ENCODE measurements at places on chromosomes 12 and 14. TPM values are rescaled to one million over a fixed set of nuclear protein-coding genes. Genes with fewer than 3 reads are reported as not detected.
A peak's percentile ranks its signal among the peaks of the same experiment; 100 is the strongest.

Gene FOXN4
- 0.37 TPM for total RNA-seq

GRCh38 chr12:68349220-68349621 lies 17.1 kb upstream of the MDM1 start:
- DNase-seq, result no peak
- no peaks in the 10 kb centered on the region for H3K36me3 ChIP-seq
- peaks cover 5% of the 10 kb centered on the region for H3K4me1 ChIP-seq
- no peak overlapping the region for H3K4me3 ChIP-seq
- H3K27me3 ChIP-seq, result no peaks in the 10 kb centered on the region

- peaks cover 8% of the 10 kb centered on the region for H3K4me1 ChIP-seq
- H3K36me3 ChIP-seq, result peaks cover 27% of the 10 kb centered on the region
- H3K27me3 ChIP-seq, result no peaks in the 10 kb centered on the region
- no peak for DNase-seq
These were observed 59.2 kb downstream of the AACS start for GRCh38 chr12:125124320-125124966.

DNA sequence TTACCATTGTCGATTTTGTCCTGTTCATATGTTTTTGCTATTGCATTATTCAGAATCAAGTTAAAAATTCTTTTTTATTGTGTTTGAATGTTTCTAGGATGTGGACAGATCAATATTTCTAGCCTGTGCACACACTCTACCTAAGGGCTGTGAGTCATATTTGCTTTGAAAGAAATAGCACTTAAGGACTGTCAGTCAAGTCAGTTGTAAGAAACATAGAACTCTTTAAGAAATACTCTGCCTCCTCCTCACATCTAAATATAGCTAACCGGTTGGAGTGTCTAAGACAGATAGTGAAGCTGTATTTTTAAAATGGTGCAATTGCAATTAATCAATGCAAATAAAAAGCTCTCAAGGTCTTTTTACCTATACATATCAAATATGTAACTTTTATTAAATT lies 17.9 kb upstream of the MGST1 start:
- H3K27ac ChIP-seq, result no peak overlapping the region
- H3K27me3 ChIP-seq, result no peaks in the 10 kb centered on the region
- H3K4me1 ChIP-seq, result peaks cover 4% of the 10 kb centered on the region
- DNase-seq, result no peak
- H3K36me3 ChIP-seq, result peaks cover 3% of the 10 kb centered on the region

DNA sequence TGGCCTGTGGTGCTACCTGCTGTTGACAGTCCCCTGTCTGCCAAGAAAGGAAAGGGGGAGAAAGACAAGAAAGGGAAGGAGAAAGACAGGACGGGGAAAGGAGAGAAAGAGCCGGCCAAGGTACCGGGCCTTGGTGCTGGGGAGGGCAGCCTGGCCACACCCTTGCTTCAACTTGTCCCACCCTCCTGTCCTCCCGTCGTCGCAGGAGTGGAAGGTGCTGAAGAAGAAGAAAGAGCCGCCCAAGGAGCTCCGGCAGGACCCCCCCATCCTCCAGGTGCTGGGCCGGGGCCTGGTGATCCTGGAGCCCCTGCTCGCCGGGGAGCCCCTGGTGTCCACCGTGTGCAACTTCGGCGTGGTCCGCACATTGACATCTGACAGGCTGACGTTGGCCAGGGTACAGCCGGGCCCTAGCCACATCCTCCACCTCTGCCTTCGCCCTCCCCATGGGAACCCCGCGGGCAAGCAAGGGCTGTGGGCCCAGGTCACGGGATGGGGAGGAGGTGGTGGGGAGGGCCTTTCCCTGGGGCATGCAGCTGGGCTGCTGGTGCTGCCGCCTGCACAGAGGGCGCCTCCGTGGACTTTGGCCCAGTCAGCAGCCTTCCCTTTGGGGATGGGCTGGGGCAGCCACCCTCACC lies 2.9 kb upstream of the B3GNT4 start:
- DNase-seq, result peak; percentile 60
- H3K27me3 ChIP-seq, result peaks cover 37% of the 10 kb centered on the region
- peaks cover 16% of the 10 kb centered on the region for H3K4me1 ChIP-seq
- H3K27ac ChIP-seq, result no peak overlapping the region
- no peak overlapping the region for H3K4me3 ChIP-seq
